ENCODE measurements at places on chromosomes 1 and 21.

GRCh38 chr1:220056374-220056773, 10.1 kb upstream of the EPRS1 start:
- no peak for DNase-seq

- DNase-seq: no peak
Measured at GRCh38 chr1:92820551-92820950, 11.3 kb upstream of the RPL5 start.

DNA sequence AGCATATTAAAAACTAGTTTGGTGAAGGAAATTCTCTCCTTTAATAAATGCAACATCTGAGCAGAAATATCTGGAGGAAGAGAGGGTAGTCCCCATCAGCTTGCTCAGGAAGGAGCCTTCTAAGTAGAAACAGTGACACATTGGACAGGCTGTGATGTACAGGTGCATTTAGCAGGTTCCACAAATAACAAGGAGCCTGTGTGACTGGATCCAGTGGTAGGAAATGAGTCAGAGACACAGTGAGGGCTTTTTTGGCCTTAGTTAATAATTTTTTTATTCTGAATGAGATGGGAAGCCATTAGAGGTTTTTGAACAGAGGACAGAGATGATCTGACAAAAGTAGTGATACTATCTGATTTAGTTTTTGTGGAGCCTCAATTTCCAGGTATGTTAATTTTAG, 738.9 kb upstream of the PTBP2 start:
- DNase-seq: no peak

GRCh38 chr1:39269349-39269748, 64.9 kb downstream of the MACF1 start:
- no peak for DNase-seq

DNA sequence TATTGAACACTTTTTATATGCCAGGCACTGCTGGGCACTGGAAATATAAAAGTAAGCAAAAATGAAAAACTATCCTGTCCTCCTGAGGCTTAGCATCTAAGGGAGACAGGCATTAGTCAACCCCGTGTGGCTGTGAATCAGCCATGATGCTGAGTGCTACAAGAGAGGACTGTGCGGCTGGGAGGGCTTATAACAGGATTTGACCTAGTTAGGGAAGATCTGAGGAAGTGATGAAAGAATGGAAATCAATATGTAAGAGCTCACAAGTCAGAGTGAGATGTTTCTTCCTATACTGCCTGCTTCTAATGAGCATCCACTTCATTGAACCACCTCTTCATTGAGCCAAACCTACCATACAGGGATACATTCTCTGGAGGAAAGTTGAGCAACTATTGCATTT, 15.1 kb downstream of the TRIM45 start:
- no peak for DNase-seq
